ENCODE measurements at places on chromosomes 6 and 20.

DNA sequence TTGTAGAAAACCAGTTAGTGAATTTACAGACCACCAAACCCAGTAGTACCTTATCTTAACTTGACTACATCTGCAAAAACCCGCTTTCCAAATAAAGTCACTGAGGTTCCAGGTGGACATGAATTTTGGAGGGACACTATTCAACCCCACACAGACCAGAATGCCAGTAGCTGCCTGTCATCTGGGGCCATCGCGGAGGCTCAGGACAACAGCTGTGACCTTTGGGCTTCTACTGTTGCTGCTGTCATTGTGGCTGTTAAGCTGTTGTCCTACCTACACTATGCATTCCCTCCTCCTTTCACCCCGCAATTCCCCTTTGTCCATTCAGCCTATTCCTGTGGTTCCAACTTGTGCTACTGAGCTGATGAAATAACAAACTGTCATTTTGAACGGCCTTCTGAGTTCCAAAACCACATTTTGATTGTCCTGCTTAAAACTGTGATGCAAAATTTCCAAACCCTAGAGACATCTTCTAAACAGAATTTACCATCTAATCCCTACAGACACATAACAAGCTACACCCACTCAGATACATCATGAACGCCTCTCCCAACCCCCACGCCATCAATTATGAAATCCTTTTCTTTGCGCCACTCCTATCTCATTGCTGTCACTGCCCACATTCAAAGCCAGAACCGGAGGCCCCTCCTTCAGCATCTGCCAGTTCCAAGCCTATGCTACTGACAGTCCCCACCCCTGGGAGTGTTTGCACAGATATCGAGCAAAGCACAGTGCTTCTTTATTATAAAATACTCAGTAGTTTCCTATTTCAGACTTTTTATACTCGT lies 125.0 kb downstream of the C6orf118 start:
- DNase-seq: no peak

- no peak for DNase-seq
These were observed 217.9 kb downstream of the PRL start for GRCh38 chr6:22078802-22079545.

DNA sequence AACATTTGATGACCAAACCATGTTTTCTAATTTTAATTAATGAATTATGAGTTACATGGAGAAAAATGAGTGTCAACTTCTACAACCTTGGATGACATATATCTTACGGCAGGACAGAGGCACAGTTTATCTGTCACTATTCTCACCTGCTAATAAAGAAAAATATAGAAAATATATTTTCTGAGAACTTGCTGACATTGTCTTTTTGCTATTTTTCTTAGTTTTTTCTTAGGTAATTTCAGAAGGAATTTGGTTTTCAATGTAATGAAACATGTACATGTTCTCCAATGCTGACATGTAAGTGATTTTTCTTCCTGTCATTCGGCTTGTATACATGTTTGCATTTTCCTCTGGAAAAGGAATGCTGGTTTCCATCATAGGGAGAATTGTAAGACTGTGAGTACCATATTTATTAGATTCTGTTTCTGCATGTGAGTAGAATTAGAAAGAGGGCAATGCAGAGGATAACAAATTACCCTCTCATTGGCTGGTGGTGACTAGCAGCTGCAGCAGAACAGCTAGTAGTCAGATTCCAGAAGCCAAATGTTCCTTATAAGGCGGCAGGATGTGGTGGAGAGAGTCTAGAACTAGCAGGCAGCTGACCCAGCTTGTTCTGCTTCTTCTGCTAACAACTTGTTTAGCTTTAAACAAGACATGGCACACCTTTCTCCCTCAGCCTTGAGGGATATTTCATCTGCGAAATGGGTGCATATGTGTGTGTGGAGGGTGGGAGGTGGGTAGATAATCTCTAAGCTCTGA lies 132.8 kb upstream of the SPACA1 start:
- DNase-seq: no peak

DNA sequence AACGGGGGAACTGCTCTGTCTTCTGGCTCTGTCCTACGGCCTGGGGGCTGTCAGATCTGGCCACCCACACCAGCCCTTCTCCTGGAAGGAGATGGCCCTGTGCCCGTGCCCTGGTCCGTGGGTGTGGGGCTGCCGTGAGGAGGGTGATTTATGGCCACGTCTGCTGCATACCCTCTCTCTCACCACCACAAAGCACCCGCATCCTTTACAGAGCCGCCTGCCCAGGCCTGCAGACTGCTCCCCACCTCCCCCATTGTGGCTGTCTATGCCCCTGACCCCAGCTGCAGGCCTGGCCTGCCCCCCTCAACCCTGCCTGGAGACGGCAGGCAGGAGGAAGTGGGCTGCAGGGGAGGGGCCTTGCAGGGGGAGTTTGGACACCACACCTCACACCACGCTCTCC lies 72.7 kb upstream of the GATA5 start:
- no peak for DNase-seq
